Activated CD4-positive, alpha-beta T cell treated with anti-CD3 and anti-CD28 coated beads, Interleukin-2, amount 50 U/mL, for 24 hours (primary cell): ENCODE measurements at places on chromosomes 12 and 14.

- no peak for DNase-seq
These were observed 78.9 kb upstream of the SLC38A2 start for GRCh38 chr12:46451276-46452021.

DNA sequence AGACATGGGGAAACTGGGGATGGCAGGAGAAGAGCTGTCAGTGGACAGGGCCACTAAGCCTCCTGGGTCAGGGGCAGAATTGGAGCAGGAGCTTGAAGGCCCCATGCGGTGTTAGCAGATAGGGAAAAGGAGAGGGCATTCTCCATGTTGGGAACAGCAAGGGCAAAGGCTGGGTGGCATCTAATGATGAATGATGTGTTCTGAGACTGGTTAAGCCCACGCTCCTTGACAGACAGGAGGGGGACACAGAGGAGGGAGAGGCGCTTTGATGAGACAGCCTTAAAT lies 63.0 kb downstream of the CLMN start:
- no peak for DNase-seq

- DNase-seq, result no peak
These were observed 219.6 kb downstream of the CCDC91 start for GRCh38 chr12:28409892-28410291.

DNA sequence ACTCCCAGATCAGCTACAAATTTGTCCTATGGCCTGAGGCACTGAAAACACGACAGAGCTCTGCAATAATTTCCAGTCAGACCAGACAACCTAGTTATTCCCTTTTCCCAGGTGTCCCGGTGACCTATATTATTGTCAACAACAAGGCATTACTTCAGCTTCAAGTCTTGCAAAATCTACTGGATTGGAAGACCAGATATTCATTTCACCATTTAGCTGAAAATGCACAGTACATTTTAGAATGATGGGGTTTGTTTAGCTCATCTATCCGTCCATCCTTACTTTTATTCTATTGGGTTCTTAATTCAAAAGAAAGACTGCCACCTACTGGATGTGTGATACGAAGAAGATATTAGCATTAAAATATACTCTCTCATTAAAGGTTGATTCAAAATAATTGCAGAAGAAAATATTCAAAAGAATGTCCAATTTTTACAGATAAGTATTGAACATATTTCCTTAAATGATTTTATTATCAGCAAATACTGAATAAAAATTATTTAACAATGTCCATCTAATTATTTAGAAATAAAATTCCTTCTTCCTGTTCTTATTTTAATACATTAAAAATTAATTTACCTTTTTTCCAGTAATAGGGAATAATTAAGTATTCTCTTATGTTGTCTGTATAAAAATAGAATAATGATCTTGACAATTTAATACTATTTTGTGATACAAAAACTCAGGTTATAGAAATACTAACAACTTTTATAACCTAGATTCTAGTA lies 244.9 kb upstream of the LRIG3 start:
- DNase-seq, result no peak

DNA sequence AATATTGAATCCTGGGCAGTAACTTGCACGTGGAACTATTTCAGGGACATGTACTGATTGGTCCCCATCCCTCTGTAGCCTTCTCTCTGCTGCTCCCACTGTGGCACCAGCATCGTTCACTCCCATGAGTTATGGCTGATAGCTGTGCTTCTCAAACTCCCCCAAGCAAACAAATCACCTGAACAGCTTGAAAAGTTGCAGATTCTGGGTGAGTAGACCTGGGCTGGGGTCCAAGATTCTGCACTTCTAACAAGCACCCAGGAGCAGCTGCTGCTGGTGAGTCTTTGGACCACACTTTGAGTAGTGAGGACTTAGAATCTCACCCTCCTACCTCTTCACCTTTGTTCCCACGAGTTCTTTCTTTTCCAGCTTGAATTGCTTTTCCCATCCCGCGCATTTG lies 49.4 kb upstream of the ZFP36L1 start:
- no peak for DNase-seq

GRCh38 chr14:77613201-77613600 lies 3.2 kb downstream of the SPTLC2 start:
- no peak for DNase-seq

DNA sequence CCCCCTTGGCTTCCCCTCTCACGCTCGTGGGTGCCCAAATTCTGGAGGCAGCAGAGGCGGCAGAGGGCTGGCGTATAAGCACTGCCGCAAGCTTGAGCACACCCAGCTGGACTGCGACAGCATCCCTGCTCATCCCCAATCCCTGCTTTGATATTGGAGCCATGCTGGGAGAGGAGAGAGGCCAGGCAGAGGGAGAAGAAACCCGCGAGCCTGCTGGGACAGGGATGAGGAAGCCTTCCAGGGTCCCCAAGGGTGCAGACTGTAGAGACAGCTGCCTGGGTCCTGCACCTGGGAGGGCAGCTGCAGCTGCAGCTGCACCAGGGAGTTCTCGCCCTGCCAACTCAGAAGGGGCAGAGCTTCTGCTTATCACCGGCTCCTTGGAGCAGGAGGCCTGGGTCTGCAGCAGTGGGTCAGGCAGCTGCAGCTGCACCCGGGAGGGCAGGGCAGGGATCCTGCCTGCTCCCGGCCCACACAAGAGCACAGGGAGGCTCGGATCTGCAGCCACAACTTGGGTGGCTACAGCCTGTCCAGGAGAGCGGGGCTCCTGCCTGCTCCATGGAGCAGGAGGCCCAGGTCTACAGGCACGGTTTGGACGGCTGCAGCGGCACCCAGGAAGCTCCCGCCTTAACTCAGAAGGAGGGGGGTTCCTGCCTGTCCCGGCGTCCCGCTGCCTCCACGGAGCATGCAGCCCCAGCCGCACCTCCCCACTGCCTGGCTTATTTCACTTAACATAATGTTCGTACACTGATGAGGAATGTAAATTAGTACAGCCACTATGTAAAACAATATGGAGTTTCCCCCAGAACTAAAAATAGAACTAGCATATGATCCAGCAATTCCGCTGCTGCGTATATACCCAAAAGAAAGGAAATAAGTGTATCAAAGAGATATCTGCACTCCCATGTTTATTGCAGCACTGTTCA lies 60.4 kb upstream of the SGPP1 start:
- no peak for DNase-seq

GRCh38 chr14:30710876-30711275 lies 88.8 kb downstream of the SCFD1 start:
- no peak for DNase-seq

GRCh38 chr12:3727877-3728632 lies 24.9 kb downstream of the CRACR2A start:
- no peak for DNase-seq

DNA sequence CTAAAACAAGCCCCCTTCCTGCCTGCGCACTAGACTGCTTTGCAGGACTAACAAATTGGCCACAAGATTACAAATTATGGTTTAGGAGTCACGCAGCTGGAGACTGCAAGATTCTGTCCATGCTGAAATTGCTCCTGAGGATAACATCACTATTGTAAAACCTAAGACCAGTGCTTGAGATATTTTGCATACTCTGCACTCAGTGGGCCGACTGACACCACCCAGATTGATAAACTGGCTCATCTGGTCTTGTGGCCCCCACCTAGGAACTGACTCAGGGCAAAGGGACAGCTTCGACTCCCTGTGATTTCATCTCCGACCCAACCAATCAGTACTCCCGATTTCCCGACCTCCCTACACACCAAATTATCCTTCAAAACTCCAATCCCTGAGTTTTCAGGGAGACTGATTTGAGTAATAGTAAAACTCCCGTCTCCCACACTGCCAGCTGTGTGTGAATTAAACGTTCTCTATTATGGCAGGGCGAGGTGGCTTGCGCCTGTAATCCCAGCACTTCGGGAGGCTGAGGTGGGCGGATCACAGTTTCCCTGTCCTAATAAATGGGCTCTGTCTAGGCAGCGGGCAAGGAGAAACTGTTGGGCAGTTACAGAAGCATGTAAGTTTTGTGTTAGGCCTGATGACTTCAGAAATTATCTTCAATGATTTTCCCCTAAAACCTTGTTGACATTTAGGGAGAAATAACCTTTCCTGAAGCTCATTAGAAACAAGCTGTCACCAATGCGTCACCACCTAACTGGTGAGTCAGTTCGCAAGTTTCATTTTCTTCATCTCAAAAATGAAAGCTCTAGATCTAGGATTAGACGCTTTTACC lies 5.3 kb upstream of the UBC start:
- peak; percentile 69 for DNase-seq
